ENCODE measurements at places on chromosomes 5 and 9.

DNA sequence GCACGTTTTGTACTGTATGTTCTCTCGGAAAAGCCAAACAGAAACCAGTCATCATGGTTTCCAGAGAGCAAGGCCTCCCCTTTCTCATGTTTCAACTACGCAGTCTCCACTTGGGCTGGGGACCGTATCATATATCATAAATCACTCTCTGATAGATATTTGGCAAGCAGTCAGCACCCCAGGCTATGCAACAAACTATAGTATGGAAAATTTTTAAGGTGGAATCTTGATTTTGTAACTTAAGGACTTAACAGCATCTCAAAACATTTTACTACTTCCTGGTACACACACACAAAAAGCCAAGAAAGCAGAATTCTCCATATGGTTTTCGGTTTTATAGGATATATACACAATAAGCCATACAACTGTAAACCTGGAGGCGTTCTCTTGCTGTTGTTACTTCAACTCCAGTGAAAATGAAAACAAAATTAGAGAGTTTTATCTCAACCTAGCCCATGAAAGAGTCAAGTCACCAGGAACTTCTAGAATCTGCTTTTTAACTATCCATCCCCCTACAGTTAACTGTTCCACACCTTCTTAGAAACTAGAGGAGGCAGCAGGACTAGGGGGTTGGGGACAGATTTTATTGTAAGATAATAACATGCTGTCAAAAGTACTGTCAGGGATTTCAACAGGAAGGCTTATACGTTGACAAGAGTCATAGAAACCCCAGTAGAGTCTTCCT lies 283.4 kb downstream of the NFIB start:
- DNase-seq: peak; percentile 48

DNA sequence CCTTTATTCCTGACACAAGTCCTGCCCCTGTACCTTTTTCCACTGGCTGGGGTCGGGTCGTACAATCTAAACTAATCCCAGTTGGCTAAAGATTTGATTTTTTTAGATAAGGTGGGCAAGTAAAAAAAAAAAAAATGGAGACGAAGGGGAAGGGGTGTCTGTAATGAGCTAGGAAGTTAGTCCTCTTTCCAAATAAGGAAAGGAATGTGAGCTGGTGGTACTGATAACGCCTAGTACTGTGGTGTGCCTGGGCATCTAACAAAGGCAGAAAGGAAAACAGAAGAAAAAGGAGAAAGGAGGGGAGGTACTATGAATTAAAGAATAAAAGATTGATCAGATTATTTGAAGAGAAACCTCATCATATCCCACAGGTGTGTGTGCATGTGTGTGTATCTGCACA lies 21.3 kb downstream of the PRDM9 start:
- no peak for DNase-seq

- DNase-seq: peak; percentile 84
These were observed 122.0 kb downstream of the GDNF start for GRCh38 chr5:37717613-37718431.

DNA sequence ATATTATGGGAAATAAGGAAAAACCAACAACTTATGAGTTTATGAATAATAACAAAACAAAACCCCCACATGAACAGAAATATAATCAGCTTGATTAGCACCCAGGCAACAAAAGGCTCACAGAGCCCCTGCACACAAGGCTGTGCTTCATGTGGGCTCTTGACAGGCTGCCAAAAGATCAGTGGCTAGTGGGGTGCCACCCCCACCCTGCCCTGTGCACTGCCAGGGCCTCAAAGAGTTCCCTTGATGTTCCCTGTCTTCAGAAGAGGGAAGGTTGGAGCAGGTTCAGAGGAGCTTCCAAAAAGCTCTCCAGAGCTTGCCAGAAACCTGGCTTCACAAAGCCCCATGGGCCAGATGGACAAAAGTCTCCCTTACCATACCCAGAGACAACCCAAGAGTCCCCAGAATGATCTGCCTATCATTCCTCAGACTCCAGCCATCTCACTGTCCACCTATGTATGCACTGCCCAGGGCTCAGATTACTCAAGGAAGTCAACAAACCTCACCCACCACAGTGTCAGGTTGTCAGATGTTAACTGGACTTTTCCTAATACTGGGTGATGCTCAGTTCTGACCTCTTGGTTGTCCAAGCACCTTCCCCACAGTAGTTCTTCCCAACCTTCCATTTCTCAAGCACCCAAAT lies 87.5 kb downstream of the SIL1 start:
- DNase-seq: no peak

- DNase-seq: no peak
These were observed 288.1 kb downstream of the ARL15 start for GRCh38 chr5:54022223-54022622.

GRCh38 chr5:75727931-75728330 lies 10.7 kb upstream of the POC5 start:
- no peak for DNase-seq

DNA sequence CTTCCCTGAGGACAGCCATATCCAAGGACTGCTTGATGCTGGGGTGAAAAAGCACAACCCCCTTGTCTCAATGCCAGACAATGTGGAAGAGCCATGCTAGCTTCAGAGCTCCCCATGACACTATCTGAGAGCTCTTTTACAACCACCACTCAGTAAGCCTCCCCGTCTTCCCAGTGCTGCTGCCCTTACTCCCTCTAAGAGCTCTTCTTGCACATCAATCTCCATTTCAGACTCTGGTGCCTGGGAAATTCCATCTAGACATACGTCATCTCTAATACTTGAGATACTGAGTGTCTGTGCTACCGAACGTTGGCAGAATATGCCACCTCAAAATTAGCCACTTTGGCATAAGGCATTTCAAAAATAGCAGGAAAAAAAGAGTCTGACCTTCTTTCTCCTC lies 94.5 kb downstream of the EDIL3 start:
- no peak for DNase-seq

DNA sequence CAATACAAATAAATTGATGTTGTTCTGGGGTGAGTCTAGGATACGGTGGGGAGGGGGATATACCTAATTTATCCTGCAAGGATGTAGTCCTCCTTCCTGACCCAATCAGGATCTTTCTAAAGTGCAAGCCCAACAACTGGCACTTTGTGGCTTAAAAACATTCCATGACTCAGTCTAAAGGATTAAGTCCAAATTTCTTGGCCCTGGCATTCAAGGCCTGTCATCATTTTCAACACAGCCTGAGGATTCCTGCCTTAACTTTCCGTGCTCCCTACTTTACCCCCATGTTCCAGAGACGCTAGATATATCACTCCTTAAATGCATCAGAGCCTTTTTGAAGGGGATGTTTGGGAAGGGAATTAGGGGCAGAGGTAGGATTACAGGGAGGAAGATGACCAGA lies 1.0 kb downstream of the FAM221B start:
- DNase-seq: no peak

- no peak for DNase-seq
These were observed 18.2 kb downstream of the RUSC2 start for GRCh38 chr9:35508069-35508468.

GRCh38 chr9:38621434-38622287 lies 1.3 kb upstream of the ANKRD18A start:
- DNase-seq: peak; percentile 45

DNA sequence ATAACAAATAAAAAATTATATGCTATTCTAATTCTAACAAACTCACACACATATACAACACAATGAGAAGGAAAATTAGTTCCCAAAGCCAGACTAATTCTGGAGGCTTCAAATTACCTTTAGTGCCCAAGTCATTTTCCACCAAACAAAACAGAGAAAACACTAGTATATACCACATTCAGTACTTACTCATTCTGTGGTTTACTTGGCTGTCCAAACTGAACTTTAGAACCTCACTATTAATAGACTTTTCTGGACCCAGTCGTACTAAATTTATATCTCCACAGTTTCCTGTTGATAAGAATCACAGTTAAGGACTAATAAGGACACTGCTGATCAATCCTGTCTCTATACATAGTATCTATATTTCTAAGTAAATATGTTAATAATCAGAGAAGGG lies 66.4 kb downstream of the SETX start:
- no peak for DNase-seq

- peak; percentile 66 for DNase-seq
These were observed 19.3 kb upstream of the SMIM32 start for GRCh38 chr5:136212252-136212721.

DNA sequence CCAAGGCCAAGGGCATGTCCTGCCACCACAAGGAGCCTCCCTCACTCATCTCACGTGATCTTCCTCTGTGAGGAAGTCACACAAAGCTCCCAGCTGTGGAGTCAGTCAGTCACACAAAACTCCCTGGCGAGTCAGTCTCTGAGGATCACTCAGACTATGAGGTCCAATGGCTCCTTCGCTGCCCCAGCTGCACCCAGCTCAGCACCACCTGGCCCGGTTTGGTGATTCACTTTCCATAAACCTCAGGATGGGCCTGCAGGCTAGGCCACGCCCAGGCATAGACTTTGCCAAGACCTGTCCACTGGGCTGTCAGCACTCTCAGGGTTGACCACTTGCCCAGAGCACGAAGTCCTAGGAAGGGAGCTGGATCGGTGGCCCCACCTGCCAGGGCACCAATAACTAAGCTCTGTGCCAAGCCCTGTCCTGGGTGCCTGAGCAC lies 233.8 kb downstream of the HSPA4 start:
- DNase-seq: no peak

DNA sequence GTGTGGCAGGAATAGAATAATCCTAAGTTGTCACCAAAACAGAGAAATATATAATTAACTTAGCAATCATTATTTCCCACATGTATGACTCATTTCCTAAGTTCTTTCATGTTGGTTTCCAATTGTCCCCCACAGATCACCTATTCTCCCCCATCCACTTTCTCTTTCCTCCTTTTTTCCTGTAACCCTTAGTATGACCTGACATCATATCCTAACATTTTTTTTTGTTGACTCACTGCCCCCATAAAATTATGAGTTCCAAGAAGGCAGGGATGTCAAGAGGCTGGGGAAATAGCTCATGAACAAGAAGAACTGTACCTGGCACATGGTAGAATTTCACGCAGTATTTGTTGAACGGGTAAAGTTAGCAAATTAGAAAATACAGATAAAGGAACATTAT lies 186.7 kb downstream of the DCP2 start:
- DNase-seq: no peak

DNA sequence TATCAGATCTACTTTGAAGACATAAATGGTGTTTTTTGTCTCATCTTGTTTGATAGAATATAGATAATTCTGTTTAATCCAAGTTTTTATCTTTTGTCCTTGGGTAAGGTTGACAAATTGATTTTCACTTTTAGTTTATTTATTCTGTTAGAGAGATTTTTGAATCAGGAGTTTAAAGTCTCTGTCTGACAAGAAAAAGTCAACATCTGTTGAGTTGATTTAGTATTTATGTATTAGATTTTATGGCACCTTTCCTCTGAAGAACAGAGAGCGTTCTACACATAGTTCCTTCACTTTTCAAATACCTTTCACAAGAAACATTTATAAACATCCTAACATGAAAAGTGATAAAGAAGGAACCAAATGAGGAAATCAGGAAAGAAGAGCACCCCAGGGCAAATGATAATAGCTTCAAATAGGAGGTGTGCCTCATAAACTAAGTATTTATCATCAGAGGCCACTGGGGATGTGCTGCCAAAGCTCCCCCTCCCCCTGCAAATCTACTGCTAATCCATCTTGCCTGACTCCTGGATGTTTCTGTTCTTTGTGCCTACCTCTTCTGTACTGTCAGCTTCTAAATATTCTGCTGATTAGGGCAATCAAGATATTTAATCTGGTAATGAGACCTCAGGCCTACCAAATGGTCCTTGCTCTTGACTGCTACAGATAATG lies 457.7 kb upstream of the CHD1 start:
- DNase-seq: peak; percentile 11

DNA sequence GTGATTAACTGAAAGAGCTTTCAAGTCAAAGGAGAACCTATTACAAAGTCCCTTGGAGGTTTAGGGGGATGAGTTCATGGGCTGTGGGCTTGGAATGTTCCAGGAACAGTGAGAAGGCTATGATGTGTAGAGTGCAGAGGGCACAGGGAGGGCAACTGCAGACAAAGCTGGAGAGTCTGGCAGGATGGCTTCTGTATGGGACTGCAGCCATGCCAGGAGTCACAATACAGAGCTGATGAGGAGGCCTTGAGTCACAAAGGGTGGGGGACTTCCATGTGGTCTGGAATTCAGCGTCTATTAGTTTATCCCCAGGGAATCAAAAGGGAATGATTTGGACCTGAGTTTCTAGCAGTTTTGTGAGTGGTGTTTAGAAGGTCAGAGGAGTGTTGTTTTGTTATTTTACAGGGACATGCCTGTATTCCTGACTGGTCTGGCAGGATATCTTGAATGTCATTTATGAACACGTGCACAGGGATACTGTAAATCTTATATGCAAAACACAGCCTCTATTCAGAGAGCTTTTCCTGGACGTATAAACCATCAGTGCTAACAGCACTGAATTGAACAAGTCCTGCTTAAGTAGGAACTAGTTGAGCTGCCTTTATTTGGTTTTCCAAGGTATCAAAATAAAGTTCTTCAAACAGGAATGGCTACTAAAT lies 14.3 kb upstream of the TEK start:
- DNase-seq: no peak

DNA sequence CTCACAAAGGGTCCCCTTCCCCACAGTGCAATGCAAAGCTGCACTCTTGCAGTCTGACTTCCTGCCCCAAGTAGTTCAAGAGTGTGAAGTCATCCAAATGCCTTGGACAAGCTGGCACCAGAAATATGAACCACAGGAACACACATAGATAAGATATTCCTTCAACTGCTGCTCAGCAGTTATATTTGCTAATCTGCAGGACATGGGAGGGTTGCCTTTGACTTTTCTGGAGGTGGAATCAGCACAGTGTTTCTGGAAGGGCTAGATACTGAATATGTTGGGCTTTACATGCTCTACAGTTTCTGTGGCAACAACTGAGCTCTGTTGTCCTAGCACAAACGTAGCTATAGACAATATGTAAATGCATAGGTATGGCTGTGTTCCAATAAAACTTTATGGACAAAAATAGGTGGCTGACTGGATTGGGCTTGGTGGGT lies 96.7 kb upstream of the PCA3 start:
- no peak for DNase-seq

GRCh38 chr9:106980551-106981101 lies 117.7 kb downstream of the ZNF462 start:
- DNase-seq: no peak

DNA sequence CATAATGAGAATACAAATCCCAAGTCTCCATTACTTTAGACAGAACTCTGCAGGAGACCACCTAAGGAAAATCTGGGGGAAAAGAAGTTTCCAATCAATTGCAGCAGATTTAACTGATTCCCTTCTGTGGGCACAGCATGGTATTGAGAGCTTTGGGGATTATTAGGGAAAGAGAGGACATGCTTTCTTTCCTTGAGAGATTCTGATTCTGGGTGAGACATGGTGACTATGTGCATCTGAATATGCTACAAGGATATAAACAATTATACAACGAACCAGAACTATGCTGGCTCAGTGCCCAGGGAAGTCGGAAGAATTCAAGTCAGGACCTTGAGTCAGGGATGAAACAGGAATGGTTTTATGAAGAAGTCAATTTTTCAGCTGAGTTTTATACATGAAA lies 183.7 kb downstream of the PDE4D start:
- DNase-seq: no peak

GRCh38 chr5:170426149-170426767 lies 37.1 kb upstream of the KCNMB1 start:
- DNase-seq: no peak
